ENCODE measurements at places on chromosomes 4 and X.

GRCh38 chrX:39336671-39337311, 535.5 kb downstream of the MID1IP1 start:
- DNase-seq: no peak

- no peak for DNase-seq
Measured at GRCh38 chr4:139643042-139643895, 22.4 kb upstream of the MGST2 start.

DNA sequence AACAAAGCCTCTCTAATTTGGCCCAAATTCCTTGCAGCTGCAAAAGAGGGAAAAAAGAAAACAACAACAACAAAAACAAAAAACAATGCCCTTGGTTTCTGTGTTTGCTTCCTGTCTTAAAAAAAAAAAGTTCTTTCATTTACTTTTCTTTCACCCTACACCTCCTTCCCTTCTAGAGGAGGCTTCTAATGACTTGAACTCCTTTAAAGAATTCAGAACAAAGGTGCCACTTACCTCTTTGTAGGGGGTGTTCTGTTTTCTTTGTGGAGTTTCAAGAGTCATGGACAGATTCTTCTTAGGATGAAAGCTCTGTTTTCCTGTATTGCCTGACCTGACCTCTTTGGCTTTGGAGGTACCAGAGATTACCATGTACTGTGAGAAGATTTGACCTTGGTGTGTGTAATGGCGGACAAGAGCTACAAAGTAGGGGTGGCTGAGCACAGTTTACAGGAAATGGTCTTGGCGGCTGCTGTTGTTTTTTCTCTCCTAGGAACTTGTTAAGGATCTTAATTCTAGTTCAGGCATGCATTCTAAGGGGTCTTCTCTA, 72.4 kb upstream of the S100G start:
- no peak for DNase-seq

DNA sequence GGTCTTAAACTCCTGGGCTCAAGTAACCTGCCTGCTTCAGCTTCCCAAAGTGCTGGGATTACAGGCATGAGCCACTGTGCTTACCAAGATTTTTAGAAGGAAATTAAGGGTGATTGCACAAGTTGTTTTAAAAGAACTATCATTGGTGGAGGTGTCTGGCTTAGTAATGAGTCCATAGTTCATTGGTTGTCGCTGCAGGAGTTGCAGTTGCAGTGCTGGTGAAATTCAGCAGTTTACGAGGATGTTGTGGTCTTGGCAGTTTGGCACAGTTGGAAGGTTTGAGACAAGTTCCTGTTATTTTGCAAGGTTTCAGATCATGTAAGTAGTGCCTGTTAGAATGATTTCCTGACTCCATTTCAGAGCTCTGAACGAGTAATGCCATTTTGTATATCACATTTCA, 48.1 kb downstream of the RAB40AL start:
- no peak for DNase-seq

DNA sequence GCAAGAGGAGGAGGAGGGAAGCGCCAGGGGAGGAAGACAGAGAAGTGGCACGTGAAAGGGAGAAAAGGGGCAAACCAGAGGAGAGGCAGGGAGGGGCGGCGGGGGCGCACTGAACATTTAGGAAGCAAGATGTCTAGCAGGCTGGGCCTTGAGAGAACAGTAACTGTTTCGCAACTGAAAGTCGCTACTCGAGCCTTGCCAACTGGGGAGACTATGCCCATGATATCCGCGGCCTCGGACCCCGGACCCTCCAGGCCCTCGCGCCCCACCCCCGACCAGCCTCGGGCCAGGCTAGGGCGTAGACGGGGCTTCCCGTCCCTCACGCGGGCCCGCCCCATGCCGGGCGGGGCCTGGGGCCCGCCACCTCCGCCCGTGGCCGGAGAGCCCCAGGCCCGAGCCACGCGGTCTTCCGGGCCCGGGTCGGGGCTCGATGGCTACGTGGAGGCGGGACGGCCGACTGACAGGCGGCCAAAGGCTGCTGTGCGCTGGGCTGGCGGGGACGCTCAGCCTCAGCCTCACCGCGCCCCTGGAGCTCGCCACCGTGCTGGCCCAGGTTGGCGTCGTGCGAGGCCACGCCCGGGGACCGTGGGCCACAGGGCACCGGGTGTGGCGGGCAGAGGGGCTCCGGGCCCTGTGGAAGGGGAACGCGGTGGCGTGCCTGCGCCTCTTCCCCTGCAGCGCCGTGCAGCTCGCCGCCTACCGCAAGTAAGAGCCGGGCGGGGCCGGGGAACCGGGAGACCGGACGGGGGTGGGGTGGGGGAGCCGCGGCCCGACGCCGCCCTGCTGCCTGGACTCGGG, at the start of gene SLC25A43:
SLC25A43 (plus strand) TSS at position 363 of the 798 bp plus-strand sequence; CDS start at position 431, 68 bp downstream.
- peak; percentile 53 for DNase-seq

- DNase-seq: peak; percentile 14
Measured at GRCh38 chrX:85243761-85244449, at the start of the genes SATL1 and ZNF711. TSS of gene SATL1 (minus strand) at chrX:85243779. CDS start at chrX:85108968, 134,811 bp downstream. TSS of gene ZNF711 (plus strand) at chrX:85243991. CDS start at chrX:85247573, 3,582 bp downstream.

- no peak for DNase-seq
Measured at GRCh38 chrX:19630776-19631707, 115.7 kb upstream of the MAP3K15 start.

DNA sequence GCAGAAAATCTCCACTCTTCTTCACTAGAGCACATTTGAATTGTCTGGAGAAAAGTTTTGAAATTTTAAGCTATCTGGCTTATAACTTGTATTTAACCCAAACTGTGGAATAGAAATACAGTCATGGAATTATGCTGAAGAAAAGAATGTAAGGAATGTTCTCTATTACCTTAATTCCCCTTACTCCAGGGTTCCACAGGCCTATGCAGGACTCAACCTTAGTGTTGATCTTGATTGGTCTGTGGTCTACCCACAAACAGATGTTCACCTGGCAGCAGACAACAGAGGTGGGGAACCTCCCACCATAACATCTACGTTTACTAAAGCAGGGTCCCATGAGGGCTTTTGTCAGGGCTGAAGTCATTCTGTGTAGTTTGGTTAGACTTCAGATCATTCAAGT, 189.3 kb upstream of the GPRIN3 start:
- DNase-seq: no peak

- DNase-seq: no peak
Measured at GRCh38 chr4:168124008-168124641, 31.8 kb downstream of the ANXA10 start.

GRCh38 chr4:29711226-29711625, 1008.9 kb upstream of the PCDH7 start:
- no peak for DNase-seq

DNA sequence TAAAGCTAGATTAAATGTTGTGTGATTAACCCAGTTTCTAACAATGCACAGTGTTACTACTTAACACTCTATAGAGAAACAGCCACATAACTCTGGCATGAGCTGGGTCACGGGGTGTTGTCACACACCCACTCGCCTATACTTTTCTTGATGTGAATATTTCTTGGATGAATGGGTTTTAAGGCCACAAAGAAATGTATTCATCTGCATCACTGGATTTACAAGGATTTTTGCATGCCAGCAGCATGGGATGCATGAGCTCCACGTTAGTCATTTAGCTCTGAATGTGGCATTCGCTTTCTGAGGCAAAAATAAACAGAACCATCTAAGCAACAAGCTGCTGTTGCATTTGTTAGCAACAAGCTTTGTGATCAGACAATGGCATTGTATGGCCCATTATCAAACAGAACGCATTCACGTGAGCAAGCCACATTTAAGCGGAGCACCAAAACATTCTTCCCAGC, 89.7 kb downstream of the LRP2BP start:
- no peak for DNase-seq

DNA sequence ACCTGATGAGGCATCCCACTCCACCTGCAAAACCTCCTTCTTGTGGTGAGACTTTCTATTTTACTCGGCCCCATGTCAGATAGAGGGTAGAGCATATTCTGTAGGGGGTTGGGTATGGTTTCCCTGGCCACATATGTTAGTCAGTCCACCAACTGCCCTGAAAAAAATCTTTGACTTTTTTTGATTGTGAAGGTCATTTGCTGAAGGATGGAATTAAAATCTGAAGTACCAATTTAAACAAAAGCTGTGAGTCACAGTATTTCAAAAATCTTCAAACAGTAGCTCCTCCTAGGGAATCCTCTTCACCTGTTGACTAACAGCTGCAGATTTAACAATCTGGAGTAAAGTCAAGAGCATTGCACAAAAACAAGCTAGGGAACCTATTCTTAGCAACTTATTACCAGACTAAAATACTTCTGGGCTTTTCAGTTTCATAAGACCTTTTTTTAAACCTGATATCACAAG, 8.0 kb upstream of the CCDC110 start:
- DNase-seq: no peak

GRCh38 chr4:90118527-90119195, 8.5 kb upstream of the CCSER1 start:
- no peak for DNase-seq

DNA sequence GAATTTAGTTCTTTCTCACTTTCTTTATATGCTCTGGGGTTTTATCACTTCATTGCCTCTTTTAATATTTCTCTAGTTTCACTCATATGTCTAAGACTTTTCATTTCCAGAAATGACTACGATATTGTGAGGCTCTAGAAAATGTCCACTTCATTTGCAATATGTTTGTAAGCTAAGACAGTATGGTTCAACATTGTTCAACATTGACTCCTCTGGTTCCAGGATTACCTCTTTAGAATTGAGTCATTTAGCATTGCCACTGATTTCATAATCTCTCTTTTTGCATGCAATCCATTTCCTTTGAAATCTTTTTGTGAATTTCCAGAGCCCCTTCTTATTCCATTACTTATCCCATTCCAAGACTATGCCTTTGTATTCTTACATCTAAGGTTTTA, 32.3 kb downstream of the BBS12 start:
- no peak for DNase-seq

DNA sequence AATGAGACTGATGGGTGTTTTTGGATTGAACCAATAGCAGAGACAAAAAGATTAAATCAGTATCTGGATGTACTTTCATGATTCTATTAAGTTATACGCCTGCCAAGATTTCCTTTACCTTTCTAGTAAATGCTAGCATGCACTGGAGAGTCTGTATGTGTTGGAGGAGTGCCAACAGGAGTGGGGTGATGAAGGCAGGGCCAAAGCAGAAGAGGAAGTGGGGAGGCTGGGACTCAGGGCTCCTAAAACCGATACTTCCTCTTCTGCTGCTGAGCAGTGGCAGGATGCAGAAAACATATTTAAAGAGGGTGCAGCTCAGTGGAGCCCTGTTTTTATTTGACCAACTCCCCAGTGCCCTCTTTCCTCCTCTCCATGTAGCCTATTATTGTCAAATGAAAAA, 5.6 kb downstream of the CYSLTR1 start:
- peak; percentile 29 for DNase-seq

DNA sequence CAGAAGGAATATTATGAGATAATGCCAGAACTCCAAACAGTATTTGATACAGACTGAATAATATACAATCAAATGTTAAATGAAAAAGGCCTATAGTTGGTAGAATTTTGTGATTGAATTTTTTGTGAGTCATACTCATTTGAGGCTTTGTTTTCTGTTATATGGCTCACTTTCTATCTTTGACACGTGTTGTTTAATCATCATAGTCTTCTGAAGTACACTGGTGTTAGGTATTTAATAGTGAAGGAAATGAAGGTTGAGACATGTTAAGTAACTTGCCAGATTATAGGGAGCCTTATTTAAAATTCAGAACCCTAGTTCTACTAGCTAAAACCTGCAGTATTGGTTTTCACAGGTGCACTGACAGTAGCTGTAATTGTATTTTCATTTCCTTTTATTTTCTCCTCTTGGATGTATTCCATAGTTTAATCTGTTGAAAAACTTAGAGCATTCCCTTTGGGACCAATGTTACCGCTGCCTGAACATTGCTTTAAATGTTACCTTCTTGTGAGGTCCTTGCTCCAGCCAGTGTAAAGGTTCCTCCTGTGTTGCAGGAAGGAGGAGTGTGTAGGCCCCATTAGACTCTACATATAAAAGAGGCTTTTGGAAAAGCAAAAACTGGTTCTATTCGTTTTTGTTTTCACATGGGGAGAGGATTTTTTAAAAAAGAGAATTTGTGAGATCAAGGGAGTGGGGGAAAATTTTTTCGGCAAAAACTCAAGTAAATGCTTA, 224.1 kb downstream of the ARHGAP10 start:
- DNase-seq: no peak

- no peak for DNase-seq
Measured at GRCh38 chr4:54074381-54074780, 10.0 kb upstream of the CHIC2 start.

- no peak for DNase-seq
Measured at GRCh38 chrX:7252013-7252610, 104.2 kb upstream of the PUDP start.

- no peak for DNase-seq
Measured at GRCh38 chrX:34612036-34612435, 45.0 kb downstream of the TMEM47 start.

- DNase-seq: no peak
Measured at GRCh38 chr4:188779581-188779980, 640.3 kb downstream of the TRIML1 start.

DNA sequence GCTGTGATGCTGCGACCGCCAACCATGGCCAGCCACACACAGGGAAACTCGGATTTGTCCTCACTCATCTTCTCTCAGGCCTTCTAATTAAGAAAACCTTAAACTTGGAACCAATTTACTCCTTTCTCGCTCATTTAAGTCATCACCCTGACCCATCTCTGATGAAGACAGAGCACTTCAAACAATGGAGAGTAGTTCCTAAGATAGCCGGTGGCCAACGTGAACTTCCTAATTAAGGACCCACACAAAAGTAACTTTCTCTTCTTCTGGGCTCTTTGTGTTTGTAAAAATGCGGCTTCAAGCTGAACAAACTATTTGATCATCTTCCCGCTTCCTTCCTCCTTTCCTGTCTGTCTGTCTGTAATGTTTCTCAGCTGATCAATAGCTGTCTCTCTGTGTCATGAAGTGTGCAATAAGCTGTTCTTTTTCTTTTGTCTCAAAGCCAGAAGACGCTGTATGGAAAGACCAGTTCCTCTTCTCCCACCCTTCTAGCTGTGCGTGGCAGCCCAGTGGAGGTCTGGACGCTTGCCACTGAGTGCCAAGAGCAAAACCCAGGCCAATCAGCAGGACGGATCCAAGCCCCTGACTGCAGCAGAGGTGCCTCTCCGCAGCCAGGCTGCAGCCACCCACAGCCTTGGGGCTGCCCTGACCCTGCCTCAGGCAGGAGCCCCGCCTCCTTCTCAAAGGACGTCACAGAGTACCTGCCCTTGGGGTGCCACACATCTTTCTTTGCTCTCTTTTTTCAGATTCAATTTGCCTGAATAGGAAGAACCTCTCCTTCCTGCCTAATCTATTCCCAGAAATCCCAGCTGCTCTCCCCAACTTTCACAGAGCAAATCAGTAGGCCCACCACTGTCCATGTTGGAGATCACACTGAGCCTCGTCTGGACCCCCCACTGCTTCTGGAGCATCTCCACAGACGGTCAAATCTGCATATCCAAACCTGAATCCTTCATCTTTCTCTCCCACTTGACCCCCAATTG, 59.3 kb downstream of the MAML3 start:
- peak; percentile 57 for DNase-seq
